ENCODE measurements at places on chromosomes 7 and 10.

DNA sequence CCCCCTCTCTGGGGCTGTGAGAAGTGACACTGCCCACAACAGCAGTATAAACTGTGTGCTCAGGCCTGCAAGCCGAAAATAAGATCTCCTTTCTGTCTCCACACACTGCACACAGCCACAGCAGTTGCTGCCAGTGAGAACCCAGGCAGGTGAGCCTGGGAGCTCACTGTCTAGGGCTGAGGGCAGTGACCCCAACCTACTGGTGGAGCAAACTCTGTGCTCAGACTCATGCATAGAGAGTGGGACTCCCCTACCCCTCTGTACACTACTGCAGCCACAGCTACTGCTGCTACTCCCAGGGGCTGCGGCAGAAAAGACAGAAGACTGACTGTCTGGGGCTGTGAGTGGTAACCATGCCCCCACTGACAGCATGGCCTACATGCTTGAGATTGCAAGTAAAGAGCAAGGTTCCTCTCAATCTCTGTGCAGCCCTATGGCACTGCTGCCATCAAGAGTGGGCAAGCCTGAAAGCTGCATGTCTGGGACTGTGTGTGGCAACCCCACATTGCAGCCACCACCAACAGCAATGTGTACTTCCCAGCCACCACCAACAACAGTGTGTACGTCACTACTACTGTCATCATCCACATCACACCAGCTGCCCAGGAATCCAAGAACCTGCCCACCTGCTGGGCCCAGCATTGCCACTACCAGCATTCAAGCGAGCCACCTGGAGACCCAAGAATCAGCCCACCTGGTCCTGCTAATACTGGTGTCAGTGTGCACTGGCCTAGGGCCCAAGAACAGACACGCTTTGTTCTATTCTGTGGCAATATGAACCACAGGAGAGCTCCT is 226.1 kb downstream of the XPNPEP1 start:
- peak; percentile 60 for DNase-seq

DNA sequence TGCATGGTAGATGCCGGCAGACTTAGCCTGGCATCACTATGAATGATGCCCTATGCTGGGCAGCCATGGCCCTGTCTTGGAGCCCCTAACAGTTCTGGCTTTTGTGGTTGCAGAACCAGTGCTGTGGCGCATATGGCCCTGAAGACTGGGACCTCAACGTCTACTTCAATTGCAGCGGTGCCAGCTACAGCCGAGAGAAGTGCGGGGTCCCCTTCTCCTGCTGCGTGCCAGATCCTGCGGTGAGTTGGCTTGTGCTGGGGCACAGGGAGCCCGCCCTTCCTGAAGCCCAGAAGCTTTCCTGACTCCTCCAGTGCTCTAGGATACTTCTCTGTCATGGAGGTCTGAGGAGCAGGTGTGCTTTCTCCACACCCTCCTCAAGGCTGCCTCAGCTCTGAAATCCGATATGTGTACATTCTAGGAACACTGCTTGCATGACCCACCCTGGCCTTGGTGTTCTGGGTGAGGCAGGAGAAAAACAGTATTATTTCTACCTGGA is 25.6 kb upstream of the SH2D4B start:
- DNase-seq: no peak

DNA sequence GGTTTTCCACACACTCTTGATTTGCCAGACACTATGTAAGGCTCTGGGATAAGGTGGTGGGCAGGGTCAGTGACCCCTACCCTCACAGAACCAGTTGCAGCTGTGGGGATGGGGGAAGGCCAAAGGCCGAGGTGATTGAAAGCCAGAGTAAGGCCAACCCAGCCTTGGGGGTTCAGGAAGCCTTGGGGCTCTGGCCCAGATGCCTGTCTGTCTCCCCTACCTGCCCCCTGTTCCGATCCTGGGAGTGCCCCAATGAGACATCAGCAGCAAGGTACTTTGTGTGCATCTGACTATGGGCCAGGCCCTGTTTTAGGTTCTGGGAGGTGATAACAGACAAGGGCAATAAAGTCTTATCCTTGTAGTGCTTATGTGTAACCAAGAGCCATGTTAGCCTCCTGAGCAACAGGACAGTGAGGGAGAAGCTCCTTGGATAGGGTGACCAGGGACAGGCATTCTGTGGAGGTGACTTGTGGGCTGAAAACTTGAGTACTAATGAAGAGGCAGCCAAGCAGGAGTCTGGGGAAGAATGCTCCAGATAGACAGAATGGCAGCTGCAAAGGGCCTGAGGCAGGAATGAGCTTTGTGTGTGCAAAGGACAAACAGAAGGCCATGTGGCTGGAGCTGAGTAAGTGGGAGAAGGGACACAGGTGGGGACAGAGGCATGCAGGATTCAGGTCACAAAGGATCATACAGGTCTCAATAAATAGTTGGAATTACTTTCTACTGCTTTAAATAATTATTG is 35.4 kb downstream of the TSPAN14 start:
- no peak for DNase-seq

DNA sequence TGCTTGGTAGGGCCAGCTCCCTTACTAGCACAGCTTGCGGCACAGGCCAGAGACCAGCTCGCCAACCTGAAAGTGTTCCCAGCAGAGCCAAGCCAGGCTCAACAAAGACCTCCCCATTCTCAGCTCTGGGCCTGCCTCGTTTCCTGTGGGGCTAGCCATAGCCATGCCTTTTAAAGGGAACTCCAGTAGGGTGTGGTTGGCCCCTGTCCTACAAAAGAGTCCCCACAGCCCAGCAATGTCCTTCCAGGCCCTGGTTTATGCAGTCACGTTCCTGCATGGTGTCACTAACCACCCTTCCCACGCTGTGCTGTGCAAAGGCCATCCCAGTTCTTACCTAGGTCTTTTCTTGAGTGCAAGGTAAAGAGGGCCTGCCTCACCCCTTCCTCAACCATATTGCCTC is 87.8 kb upstream of the LRRC4 start:
- DNase-seq: no peak

DNA sequence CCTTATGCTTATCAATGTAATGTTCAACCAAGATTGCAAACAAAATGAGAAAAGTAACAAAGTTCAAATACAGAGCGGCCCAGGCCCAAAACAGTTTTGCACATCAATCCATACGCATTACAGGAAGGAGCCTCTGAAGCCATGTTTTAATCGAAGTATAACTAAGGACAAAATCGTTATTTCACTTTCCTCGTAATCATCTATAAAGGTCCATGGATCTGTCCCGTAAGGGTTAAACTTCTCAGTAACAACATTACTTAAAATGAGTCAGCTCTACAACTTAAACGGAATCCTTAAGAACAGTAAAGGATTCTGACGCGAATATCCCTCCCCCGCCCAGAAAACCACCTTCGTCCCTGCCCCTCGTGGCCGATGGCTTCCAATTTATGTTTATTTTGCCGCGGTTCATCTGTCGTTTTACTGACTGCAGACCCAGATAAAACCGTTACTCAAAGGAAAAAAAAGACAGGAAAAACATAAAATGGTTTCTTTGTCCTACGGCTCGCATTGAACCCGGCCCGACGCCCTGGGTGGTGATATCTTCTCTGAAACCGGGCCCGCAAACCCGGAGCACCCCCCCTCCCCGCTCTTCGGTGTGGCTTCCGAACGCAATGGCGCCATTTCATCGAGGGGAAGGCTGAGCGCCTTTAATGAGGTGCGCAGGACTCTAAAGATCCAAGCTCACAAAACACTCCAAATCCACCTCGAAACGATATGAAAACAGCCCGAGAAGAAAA is 1.1 kb downstream of the HNRNPA2B1 start:
- no peak for DNase-seq

GRCh38 chr10:98268694-98269431 is 869 bp upstream of the LOXL4 start:
- DNase-seq: peak; percentile 52

GRCh38 chr7:44222776-44223261 is 22.0 kb downstream of the YKT6 start:
- DNase-seq: no peak

DNA sequence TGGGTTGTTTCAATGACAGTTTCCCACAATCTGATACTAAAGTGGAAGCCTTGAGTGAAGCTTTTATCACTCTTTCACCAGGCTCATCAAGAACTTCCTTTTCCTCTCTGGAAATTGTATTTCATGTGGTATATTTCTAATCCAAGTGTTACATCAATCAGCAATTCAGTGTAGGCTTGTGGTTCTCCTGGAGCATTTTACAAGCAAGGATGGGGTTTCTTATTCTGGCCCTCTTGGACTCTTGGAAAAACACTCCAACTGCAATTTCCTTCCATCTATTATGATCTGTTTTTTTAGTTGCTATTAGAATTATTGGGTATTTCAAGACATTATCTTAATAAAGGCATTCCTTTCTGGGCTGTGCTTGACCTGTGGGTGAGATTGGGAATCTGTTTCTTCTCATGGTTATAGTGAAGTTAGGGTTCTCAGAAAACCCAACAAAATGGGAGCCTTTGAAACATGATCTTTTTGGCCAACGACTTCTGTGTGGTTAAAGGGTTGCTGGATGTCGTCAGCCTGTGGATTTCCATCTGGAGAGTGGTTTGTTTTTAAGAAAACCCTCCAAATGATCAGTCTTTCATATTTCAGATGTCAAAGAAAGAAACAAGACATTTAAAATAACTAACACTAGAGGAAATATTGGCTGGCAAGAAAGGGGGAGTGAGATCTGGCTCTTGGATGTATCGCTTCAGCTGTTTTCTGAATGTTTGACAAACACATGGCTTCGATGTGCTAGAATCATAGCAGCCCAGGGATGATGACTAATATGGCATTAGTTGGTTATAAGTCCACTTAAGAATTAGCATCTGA is 540.2 kb downstream of the LRMDA start:
- DNase-seq: no peak

DNA sequence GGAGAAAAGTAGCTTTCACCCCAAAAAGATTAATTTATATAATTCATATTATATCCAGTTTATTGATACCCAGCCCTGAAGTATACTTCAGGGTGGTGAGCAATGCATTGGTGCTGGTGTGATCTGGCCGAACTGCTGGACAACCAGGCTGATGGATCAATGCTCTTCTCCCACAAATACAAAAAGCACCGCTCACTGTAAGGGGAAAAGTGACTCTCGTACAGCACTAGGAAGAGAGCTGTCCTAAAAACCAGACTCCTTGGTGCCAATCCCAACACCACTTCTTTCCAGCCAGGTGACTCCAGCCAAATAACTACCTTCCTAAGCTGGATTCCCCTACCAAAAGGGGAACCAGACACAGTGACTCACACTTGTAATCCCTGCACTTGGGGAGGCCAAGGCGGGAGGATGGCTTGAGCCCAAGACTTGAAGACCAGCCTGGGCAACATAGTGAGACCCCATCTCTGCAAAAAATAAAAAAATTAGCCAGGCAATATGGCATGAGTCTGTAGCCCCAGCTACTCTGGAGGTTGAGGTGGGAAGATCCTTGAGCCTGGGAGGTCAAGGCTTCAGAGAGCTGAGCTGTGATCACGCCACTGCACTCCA is 13.1 kb upstream of the TNPO3 start:
- no peak for DNase-seq

DNA sequence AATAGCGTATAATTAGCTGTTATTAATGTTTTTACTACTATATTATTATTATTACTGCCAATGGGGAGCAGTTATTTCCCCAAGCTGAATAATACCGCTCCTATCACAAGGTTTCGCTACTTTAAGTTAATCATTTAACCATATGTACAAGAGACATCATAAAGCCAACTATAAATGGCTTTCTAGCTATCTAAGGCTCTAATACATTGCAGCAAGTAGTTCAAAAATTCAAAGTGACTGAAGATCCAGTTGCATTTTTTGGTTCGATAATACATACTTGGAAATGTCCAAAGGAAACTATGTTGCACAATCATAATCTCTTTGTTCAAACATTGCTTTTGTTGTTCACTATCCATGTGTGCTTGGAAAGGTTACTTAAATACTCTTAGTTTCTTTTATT is 952.0 kb upstream of the MBL2 start:
- DNase-seq: no peak

GRCh38 chr10:129852829-129853561 is 111.1 kb downstream of the EBF3 start:
- no peak for DNase-seq

- DNase-seq: no peak
Observed at GRCh38 chr7:29463504-29464158, 100.0 kb upstream of the PRR15 start.

DNA sequence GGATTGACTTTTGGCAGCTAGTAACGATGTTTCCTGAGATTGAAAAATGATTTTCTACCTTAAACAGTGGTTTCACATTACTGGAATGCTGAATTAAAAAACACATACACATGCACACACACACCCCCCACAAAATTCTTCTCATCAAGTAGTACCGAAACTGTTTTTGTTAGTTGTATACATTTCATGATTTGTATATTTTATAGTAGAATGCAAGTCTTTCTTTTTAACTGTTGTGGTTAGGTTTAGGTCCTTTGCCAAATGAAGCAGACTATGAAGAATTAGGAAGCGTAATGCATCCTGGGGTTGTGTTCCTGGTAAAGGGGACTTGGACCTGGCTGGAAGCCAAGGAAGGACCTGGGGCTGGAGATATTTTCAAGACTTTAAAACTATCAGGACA is 505.8 kb downstream of the SUGCT start:
- no peak for DNase-seq

DNA sequence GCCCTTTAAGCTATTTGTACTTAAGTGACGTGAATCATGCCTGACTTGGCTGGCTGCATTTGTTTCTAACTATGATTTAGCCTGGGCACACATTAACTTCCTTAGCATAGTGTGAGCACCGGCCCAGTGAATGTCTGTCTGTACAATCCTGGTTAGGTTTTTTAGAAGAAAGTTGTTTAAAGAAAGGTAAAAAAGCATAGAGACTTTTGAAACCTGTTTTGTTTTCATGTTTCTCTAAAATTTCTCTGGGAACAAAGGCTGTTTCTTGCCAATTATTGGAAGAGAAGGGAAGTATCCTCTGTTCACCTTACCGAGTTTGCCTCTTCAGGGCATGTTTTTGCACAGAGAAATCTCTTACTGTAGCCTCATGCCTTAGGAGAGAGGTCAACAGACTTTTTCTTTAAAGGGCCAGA is 42.9 kb upstream of the MET start:
- DNase-seq: no peak

DNA sequence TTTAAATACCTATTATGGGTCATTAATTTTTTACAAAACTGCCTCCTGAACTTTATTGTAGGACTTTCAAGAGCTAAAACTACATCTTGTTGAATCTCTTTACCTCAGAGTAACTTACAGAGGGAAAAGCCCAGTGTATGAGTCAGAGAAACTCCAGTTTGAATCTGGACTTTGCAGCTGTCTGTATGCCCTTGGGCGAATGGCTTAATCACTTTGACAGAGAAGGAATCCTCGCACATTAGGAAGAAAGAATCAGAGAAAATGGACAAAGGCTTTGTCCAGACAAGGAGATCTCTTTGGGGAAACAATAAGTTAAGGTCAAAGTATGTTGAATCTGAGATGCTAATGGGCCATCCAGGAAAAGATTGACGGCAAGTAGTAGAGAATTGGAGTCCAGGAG is 484.2 kb upstream of the CELF2 start:
- no peak for DNase-seq

DNA sequence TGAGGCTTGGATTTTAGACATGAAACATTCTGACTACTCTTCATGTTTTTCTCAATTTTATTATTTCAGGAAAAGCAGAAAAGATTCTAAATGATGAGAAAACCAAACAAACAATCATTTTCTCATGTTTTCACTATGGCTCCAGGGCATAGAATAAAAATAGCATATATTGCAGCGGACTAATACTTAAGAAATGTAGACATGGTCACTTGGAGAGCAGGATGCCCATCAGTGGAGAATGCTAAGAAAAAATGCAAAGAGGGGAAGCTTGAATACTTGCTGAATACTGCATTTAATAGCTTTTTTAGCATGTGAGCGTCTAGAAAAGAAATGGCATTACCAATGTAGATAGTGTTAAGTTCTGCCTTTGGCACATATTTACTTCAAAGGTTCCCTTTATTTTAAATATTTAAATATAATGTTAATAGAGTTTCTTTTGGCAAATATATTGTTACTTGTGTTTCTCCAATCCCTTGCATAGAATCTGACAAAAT is 107.9 kb downstream of the PPP1R17 start:
- DNase-seq: no peak
